ENCODE measurements at places on chromosomes 7 and 10.

- DNase-seq, result no peak
Measured at GRCh38 chr7:18445916-18446520, 49.5 kb upstream of the HDAC9 start.

- DNase-seq, result no peak
Measured at GRCh38 chr10:129516846-129517679, 50.0 kb downstream of the MGMT start.

GRCh38 chr10:7706534-7707073 is 3.5 kb downstream of the ITIH2 start:
- no peak for DNase-seq

DNA sequence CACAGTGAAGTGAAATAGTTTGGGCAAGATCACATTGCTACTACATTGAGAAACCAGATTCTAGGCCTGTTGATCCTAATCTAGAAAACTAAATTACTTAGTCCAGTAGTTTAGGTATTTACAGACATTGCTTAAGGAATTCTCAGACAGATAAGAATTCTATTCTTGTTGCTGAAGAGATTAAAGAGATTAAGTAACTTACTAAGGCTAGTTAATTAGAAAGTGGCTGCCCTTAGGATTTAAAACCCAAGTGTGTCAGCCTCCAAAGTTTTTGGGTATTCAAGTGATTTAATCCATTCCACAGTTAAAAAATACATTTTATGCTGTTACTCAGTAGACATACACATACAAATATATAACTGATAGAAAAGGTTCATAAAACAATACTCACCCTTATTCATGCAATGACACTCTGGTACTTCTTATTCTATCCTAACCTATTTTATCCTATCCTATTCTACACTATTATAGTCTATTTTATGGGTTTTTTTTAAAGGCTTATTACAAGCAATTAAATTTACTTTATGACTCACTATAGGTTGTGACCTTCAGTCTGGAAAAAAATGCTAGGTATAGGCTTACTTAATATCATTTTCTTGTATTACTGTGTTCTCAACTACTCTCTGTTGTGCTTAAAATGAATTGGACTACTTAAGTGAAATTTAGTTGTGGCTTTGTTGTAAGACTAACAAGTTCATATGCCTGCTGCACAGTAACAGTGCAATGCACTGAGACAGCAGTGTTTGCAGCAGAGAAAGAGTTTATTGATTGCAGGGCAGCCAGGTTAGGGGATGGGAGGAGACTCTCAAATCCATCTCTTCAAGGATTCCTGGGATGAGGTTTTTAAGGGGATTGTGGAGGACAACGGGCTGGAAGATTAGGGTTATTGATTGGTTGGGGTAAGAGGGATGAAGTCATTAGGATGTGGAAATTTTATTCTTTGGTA is 10.7 kb downstream of the SPAM1 start:
- no peak for DNase-seq

DNA sequence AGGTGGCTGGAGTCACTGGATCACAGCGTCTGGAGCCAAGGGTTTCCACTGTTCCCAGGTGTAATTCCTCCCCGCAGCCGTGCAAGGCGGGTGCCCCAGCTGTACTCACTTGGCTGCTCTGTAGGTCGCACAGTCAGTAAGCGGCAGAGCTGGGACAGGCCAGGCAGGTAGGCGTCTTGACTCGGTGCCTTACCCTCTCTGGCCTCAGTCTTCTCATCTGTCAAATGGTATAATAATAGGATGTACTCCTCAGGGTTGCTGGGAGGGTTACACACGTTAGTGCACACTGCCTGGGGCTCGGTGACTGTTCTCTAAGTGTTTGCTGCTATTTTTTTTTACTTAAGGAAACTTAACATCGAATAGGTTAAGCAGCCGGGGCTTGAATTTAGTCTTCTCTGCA is 27.0 kb downstream of the MYL10 start:
- no peak for DNase-seq

DNA sequence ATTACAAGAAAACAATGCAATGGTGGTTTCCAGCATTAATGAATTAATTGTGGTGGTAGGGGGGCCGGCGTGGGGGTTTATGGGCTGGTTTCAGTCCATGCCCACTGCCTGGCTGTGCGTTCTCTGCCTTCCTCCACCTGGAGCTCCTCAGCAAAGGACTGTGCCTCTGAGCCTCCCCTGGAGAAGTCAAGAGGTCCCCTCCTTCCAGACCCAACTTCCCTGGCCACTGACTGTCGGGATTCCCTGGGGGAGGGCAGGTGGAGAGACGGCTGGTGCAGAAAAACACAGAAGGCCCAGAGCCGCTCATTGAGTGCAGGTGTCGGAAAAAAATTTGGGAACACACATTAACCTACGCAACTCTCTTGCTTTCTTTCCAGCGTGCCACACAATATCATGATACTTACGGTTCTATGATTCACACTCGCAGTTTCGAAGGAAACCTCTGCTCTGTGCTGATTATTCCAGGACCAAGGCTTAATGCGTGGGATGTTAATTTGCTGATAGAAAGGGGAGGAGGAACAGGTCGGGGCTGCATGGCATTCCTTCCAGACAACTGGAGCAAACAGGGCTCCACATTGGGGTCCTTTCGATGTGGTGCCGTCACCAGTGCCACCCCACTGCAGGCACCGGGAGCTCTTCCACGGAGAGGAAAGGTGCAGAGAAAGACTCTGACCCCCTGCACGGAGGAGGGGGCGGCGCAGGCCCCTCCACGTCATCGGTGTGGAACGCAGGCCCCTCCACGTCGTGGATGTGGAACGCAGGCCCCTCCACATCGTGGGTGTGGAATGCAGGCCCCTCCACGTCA is 506.7 kb downstream of the DNAJB6 start:
- no peak for DNase-seq

DNA sequence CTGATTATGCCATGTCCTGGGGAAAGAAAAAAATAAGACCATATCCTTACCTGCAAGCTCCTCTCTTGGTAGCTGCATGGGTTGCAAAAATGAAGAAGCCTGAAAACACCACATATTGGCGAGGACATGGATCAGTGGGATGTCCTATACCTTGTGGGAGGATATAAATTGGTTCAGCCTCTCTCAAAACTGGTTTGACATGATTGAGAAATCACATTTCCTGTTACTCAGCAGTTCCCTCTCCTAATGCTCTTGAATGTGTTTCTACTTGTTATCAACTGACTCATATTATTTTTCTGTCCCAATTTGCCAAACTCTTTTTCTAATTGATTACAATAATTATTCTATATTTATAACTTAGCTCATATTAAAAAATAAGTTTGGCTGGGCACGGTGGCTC is 380.2 kb downstream of the EXOC4 start:
- DNase-seq, result no peak

GRCh38 chr7:1016577-1017531 is 27.5 kb upstream of the GPR146 start:
- no peak for DNase-seq

DNA sequence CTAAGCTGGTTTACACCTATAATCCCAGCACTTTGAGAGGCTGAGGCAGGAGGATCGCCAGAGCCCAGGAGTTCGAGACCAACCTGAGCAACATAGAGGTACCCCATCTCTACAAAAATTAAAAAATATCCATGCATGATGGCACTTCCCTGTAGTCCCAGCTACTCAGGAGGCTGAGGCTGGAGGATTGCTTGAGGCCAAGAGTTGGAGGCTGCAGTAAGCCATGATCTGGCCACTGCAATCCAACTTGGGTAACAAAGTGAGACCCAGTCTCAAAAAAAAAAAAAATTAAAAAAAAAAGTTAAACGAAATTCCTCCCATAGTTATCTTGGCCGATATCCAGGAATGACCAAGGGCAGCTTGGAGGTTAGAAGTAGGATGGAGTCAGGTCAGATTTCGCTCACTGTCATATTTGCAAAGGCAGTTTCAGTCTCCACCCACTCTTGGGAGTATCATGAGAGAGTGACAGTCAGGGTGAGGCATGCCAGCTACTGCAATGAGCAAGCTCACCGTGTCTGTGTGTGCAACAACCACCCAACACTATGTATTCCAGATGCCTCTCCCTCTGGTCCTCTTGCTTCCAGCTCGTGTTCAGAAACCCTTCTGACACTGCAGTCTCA is 6.0 kb upstream of the ZDHHC4 start:
- no peak for DNase-seq

GRCh38 chr7:36014961-36015360 is 138.1 kb upstream of the EEPD1 start:
- DNase-seq, result no peak

DNA sequence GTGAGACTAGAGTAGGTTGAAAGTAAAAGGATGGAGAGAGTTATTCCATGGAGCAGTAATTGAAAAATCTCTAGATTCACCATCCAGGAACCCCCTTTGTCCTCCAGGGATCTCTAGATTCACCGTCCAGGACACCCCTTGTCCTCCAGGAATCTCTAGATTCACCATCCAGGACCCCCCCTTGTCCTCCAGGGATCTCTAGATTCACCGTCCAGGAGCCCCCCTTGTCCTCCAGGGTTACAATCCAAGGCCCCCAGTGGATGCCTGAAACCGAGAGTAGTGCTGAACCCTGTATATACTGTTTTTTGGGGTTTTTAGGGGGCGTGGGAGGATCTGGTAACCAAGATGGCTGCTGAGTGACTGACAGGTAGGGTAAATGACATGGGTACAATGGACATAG is 38.3 kb upstream of the PPP2R2D start:
- DNase-seq, result no peak

- no peak for DNase-seq
Measured at GRCh38 chr7:19114551-19114855, 2.9 kb downstream of the TWIST1 start.

DNA sequence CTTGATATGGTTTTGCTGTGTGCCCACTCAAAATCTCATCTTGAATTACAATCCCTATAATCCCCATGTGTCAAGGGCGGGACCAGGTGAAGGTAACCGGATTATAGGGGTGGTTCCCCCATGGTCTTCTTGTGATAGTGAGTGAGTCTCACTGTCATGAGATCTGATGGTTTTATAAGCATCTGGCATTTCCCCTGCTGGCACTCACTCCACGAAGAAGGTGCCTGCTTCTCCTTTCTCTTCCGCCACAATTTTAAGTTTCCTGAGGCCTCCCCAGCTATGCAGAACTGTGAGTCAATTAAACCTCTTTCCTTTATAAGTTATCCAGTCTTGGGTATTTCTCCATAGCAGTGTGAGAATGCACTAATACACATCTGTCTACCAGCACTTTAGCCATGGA is 109.5 kb upstream of the SDK1 start:
- no peak for DNase-seq

DNA sequence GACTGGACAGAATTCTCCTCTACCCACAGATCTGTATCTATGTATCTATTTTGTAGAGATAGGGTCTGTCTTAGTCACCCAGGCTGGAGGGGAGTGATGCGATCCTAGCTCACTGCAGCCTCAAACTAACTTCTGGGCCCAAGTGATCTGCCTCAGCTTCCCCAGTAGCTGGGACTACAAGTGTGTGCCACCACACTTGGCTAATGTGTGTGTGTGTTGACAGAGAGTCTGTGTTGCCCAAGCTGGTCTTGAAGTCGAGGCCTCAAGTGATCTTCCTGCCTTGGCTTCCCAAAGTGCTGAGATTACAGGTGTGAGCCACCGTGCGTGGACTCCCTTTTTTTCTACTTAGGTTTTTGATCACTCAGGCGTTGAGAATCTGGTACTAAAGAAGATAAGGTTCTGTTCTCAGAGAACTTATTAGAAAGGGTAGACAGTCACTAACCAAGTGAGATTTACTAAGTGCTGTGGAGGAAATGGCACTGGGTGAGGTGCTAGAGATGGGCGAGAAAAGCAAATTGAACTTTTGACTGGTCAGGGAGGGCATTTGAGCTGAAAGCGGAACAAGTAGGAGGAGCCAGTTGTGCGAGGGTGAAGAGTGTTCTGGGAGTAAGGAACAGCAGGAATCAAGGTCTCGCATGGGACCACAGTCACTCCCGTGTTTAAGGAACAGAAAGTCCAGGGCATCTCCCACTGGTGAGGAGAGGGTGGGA is 18.0 kb downstream of the NDUFB2 start:
- no peak for DNase-seq

DNA sequence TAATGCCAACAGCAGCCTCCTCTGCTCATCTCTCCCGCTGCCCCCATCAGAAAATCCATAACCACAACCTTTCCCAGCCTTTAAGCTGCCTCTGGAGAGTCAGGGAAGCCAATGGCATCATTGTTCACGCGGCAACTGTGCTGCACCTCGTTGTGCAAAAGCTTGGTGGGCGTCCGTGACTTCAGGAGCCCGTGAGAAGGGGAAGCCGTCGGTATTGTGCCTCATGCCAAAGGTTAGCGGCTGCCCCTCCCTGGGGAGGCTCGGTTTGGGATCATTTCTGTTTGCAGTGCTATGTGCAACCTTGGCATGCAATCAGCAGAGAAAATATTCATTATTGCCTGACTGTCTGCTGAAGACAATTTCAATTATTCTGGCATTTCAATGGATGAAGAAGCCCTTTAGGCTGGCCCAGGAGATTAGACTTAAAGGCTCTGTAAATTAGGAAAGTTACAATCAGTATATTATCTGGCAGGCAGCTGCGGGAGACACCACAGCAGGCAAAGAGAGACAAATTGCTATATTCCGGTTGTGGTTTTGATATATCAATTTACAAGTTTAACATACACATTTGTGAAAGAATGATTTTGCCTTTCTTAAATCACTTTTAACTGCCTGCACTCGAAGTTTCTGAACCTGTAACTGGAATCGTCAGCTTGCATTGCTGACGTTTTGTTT is 244.5 kb downstream of the GATA3 start:
- no peak for DNase-seq

DNA sequence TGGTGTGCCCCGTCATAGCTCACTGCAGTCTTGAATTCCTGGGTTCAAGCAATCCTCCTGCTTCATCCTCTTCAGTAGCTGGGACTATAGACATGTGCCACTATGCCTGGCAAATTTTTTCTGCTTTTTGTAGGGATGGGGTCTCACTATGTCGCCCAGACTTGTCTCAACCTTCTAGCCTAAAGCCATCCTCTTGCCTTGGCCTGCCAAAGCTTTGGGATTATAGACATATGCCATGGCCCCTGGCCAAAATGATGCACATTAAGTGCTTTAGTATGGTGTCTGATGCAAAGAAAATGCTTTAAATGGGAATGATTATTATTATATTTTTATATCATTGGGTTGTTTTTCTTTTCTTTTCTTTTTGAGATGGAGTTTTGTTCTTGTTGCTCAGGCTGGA is 33.2 kb upstream of the VCL start:
- no peak for DNase-seq

DNA sequence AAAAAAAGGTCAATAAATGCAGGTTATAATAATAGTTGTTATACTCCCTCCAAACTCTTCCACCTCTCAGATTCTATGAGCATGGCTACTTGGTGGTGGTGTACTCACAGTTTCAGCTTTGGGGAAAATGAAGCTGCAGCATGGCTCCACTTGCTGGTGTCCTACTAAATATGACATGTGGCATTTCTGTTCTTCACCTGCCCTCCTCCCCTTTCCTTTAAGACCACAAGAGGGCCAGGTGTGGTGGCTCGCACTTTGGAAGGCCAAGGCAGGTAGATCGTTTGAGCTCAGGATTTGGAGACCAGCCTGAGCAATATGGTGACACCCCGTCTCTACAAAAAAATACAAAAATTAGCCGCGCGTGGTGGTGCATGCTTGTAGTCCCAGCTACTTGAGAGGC is 101.1 kb downstream of the SLC37A3 start:
- DNase-seq, result no peak
